ENCODE measurements at places on chromosomes 16 and 17.

GRCh38 chr16:1026784-1027500 is 45.4 kb downstream of the SOX8 start:
- no peak for DNase-seq

- no peak for DNase-seq
Measured at GRCh38 chr16:9457215-9457614, 365.8 kb downstream of the HAPSTR1 start.

DNA sequence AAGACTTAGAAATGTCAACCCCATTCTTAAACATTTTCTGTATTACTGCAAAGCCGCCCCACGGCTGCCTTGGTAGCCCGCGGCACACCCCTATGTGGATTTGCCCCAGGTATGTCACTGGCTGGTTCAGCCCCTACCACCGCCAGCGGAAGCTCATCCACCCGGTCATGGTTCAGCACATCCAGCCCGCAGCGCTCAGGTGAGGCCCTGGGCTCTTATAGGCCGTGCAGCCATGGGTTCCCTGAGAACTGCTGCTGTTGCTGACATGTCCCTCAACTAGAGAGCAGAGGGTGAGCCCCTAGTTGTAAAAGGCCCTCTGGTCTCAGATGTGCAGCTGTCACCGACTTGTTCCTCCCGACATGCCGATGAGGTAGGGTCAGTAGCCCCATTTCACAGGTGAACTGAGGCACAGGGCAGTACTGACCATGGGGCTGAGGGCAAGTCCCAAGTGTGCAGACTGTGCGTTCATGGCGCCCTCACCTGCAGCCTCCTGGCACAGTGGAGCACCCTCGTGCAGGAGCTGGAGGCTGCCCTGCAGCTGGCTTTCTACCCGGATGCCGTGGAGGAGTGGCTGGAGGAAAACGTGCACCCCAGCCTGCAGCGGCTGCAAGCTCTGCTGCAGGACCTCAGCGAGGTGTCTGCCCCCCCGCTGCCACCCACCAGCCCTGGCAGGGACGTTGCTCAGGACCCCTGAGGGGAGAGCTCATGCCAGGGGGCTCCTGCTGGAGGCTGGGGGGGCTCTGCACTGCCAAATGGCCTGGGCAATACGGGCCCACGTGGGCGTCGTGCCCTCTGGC is 8.7 kb downstream of the CYBC1 start:
- no peak for DNase-seq

GRCh38 chr17:52244689-52245088 is 86.2 kb upstream of the CA10 start:
- no peak for DNase-seq

DNA sequence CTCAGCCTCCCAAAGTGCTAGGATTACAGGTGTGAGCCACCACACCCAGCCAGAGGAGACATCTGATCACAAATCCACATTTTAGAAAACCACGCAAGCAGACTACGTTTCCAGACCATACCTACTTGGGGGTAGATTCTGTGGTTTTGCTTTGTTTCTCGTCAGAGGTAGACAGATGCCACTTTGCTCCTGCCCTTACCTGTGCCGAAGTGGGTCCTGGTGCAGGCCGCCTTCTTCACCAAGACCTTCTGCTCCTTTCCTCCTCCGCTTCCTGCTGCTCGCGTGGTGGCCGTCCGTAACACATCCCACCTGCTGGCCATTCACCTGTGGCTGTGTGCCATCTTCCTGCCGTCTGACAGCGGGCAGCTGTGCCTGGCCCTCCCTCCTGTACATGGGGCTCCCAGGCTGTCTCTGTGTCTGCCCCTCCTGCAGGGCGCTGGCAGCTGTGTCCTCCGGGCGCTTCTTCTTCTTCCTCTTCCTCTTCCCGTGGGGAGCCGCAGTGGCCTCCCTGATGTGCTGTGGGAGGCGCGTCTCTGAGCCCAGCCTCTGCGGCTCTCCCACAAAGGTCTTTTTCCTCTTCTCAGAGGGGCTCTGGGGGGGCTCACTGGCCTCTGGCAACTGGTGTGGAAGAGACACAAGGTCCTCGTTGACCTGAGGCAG is 21.2 kb upstream of the CYTH1 start:
- no peak for DNase-seq

DNA sequence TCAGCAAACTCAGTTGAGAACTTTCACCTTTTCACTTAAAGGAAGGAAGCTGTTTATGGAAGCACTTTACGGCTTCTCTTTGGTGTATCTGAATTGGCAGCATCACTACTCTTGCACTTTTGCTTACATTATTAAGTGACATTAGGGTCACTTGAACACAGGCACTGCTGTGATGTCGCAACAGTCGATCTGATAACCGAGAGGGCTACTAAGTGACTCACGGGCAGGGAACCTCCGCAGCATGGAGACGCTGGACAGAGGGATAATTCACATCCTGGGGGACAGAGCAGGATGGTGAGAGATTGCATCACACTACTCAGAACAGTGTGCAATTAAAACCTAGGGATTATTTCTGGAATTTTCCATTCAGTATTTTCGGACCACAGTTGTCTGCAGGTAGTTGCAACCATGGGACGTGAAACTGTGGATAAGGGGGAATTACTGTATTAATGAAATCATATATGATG is 56.5 kb downstream of the DNAH2 start:
- no peak for DNase-seq

DNA sequence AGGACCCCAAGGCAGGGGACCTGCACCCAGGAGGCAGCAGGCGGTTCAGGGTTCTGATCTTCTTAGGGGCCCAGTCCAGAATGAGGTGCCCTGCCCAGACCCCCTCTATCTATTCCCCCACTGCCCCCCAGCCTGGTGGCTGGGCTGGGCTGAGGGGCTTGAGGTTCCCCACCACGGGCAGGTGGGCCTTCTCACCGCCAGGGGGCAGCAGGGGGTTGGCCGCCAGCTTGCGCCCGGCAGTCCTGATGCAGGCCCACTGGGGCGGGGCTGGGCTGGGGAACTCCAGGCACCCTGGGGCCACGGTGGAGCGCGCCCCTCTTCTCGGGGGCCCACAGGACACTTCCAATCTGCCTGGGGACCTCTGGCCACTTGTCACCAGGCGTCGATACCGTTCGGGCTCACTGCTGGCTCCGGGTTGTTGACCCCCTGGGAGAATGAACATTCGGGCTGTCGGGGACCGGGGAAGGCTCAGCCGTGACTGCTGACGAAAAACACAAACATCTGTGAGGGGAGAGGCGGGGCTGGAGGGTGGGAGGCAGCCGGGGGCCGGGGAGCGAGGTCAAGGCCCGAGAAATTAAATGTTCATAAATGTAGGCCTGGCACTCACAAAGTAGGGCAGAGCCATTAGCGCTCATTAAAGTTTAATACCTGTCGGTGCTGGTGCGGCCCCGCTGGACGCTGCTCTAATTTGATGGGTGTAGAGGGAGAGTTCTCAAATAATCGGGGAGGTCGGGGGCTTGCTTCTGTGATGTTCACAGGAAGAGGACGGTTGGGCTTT is 219.3 kb upstream of the GSE1 start:
- DNase-seq, result no peak

GRCh38 chr17:77959926-77960521 is 1.5 kb downstream of the TNRC6C start:
- DNase-seq, result no peak

DNA sequence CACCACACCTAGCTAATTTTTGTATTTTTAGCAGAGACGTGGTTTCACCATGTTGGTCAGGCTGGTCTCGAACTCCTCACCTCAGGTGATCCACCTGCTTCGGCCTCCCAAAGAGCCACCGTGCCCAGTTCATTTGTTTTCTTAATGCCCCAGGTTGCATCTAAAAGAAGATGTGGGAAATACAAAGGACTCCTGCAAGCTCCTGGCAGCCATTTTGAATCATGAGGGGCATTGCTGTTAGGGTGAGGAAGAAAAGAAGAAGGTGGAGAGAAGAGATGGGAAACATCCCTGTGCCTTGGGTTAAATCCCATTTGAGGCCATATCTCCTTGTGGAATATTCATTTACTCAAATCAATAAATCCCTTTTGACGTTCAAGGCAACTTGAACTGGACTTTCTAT is 365.3 kb upstream of the ERCC4 start:
- no peak for DNase-seq

- DNase-seq, result no peak
Measured at GRCh38 chr17:29571883-29572681, 3.6 kb downstream of the TP53I13 start.

GRCh38 chr16:17926461-17926860 is 410.1 kb downstream of the NPIPA8 start:
- DNase-seq, result no peak

GRCh38 chr17:80191192-80191591 is 21.4 kb downstream of the CARD14 start:
- no peak for DNase-seq

- DNase-seq, result no peak
Measured at GRCh38 chr16:66143415-66143814, 223.1 kb upstream of the CDH5 start.

DNA sequence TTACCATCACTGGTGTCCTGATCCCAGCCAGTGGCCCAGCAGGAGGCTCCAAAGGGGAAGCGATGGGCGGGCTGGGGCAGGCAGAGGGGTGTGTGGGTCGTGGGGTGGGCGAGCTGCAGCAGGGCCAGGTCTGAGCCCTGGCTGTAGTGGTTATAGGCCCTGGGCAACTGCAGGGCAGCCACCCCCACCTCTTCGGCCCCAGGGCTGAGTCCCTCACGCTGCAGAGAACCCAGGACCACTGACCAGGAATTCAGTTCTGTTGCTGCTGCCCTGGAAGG is 2.2 kb downstream of the PRSS53 start:
- no peak for DNase-seq

GRCh38 chr17:61406971-61407911 is 7.6 kb downstream of the TBX2 start:
- DNase-seq, result no peak

- peak; percentile 58 for DNase-seq
Measured at GRCh38 chr17:15469260-15469659, 1.8 kb upstream of the CDRT4 start.
